ENCODE measurements at places on chromosomes 4 and X.

- no peak for DNase-seq
Measured at GRCh38 chr4:23877758-23878229, 12.1 kb downstream of the PPARGC1A start.

GRCh38 chr4:31657859-31658570 is 937.8 kb downstream of the PCDH7 start:
- no peak for DNase-seq

DNA sequence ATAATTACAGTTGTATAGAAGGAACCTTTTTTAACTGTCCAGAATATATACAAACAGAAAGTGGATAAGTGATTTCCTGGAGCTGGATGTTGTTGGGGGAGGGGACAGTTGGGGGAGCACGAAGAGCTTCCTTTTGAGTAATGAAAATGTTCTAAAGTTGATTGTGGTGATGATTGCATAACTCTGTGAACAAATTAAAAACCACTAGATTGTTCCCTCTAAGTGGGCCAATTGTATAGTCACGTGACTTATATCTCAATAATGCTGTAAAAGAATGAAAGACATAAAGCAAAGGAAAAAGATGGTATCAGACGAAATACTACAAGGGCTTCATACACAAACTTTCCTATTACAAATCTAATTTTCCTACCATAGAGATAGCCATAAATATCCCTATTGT is 2.7 kb downstream of the CT55 start:
- no peak for DNase-seq

- DNase-seq, result no peak
Measured at GRCh38 chr4:132396636-132397035, 752.5 kb upstream of the PCDH10 start.

GRCh38 chr4:171067422-171067821 is 745.8 kb upstream of the GALNTL6 start:
- no peak for DNase-seq

DNA sequence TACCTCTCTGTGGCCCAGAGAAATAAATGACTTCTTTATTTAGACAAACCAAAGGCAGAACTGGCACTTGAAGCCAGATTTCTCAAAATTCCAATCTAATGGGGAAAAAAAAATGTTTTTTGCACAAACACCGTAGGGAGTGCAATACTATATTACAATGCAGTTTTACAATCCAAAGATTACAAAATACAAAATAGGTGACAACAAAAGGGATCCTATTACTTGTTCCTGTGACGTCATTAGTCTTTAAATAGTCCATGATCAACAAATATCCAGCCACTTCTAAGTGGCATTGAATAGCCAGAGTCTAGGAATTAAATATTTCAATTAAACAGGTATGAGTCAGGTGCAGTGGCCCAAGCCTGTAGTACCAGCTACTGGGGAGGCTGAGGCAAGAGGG is 3.0 kb upstream of the APBB2 start:
- no peak for DNase-seq

GRCh38 chr4:177356206-177356605 is 46.5 kb downstream of the NEIL3 start:
- DNase-seq, result no peak

GRCh38 chrX:38718311-38718710 is 82.9 kb upstream of the MID1IP1 start:
- DNase-seq, result no peak

DNA sequence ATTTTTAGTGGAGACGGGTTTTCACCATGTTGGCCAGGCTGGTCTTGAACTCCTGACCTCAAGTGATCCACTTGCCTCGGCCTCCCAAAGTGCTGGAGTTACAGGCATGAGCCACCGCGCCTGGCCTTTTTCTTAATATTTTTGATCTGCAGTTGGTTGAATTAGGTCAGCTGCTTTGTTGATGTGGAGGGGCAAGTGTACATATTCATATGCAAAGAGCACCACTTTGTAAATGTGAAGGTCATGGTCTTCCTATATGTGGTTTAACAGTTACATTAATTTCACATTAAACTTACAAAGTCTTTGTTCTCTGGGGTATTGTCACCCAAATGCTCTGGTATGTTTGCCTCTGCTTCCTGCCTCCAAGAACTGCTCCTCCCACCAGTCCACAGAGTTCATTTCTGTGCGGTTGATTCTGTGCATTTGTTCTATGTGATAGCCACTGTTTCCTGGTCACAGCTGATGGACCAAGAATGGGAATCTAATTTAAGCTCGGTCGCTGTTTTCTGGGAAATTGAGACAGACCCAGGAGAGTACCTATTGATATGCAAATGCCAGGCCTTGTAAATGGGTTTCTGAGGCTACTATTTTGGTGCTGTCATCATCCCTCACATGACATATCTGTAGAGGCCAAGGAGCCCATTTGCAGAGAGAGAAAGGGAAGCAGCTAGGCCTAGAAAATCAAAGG is 26.9 kb upstream of the HPSE start:
- DNase-seq, result no peak

DNA sequence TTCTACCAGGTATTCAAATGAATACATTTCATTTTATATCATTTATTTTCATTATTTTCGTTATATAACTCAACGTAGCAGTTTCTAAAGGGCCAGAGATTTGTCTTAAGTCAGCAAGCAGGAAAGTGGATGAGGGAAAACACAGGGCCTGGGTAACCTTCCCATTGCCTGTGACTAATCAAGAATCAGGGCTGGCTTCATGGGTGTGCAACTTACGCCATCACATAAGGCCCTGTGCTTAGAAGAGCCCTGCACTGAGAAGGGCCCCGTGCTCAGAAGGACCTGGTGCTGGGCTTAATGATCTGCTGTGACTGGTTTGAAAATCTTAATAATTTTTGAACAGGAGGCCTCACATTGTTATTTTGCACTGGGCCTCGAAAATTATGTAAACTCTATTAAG is 65.4 kb upstream of the FAM9C start:
- DNase-seq, result no peak

- DNase-seq, result no peak
Measured at GRCh38 chrX:314049-314448, 4.5 kb downstream of the GTPBP6 start.

GRCh38 chrX:57155171-57155570 is 18.0 kb upstream of the SPIN2A start:
- DNase-seq, result no peak

DNA sequence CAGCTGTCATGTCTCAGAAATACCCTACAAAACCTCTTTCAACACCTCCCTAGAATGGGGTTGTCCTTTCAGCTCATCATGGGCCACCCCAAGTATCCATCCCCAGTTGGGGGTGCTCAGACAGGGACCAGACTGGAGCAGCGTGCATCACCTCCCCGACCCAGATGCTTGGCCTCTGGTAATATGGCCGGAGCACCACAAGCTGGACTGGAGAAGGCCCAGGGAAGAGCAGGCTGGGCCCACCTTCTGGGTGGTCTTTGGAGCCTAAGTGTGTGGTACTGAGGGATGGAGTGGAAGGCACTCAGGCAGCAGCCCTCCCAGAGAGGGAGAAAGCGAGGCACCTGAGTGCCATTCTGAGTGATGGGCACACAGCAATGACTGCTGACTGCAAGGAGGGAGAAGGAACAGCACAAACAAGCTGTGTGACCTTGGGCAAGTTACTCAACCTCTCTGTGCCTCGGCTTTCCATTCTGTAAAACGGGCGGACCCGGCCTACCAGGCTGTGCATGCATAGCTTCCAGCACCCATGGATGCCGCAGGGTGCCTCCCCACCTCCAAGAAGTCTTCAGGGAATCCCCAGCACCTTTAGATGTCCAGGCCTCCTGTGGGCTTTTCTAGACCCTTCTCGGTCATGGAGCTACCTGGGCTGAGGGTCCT is 228.2 kb downstream of the AFAP1 start:
- no peak for DNase-seq

DNA sequence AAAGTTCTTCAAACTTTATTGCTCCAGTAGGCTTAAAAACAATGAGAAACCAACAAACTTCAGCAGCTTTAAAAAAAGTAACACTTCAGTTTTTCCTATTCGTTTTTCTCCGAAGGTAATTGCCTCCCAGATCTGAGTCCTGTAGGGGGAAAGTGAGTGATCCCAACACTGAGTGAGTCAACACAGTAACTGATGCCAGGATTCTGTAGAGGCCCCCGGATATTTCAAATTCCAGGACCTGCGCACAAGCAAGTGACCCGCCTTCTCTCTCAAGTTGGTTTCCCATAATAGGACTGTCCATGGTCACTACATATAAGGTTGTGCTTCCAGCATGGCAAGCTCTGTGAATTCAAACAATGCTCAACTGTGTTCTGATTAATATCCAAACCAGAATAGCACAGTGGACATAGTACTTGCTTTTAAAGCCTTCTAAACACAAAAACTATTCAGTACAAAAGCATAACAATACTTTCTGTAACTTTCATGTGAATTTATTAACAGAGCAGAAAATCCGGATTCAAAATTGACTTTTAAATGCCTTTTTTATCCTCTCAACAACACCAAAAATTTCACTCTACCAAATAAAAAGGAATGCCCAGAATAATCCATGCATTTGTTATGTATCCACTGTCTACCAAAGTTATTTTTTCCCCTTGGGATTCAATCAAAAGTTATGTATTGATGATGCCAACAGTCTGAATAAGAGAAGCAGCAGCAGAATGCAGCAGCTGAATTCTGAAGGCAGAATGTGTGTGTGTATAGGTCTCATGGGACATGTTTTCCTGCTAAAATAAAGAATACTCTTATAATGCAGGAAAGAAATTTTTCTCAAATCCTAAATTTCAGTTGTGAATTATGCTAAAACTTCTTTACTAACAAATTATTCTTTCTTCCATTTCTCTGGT is at the start of gene DMD:
Gene DMD (minus strand): TSS at position 194 of the 905 bp plus-strand sequence. CDS start 237 bp downstream, outside the sequence.
- no peak for DNase-seq

DNA sequence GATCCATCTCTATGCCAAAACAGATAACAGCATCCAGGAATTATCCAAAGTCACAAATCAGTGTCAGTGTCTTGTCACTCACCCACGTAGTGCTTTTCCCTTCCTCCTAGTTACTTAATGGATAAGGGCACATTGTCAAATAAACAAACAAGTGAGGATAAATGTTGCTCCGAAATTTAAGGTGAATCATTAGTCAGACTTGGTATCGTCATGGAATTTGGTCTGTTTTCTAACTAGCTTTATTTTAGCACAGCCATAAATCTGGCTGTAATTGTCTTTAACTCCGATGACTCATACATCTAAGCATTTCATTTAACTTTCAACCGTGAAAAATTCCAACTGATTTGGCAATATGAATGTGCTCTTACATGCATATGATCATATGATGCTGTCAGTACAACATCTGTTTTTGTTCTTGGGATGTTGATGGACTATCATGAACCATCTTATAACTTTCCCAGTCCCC is 83.3 kb downstream of the SNCA start:
- DNase-seq, result no peak

GRCh38 chr4:16278178-16278577 is 51.9 kb upstream of the TAPT1 start:
- no peak for DNase-seq

GRCh38 chr4:153564630-153565525 is 98.7 kb downstream of the TMEM131L start:
- no peak for DNase-seq

DNA sequence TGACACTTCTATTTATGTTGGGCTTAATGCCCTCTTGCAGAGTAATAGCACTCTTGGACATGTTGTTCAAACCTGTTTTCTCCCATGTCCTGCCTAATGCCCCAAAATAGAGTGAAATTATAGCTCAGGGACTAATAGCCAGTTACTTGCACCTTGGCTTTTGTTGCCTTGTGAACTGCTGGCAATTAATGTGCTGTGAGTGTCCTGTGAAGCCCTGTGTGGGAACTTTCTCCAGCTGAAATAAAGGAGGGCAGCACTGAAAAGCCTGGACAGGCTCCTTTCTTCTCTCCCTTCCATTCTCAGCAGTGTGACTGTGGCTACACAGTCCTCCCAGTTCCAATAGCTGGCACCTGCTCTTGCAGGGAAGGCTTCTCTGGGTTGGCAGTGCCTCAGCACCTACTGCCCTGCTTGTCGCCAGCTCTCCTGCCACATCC is 72.4 kb downstream of the DCLK2 start:
- DNase-seq, result no peak

DNA sequence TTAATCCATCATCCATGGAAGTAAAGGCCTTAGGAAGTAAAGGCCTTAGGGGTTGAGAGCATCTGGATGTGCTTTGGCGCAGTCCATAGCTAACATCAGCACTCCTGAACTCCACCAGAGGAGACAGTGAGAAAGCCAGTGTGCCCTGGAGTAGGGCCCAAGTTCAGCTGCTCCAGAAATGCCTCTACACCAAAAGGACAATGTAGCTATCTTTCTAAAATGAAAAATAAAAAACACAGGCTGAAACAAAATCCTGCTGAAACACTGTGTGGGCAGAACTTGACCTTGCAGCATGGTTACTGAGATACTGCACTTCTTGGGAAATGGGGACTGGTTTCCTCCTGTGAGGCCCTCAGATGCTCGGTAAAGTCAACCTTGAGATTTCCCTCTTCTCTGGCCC is 29.3 kb downstream of the SH3RF1 start:
- DNase-seq, result no peak

DNA sequence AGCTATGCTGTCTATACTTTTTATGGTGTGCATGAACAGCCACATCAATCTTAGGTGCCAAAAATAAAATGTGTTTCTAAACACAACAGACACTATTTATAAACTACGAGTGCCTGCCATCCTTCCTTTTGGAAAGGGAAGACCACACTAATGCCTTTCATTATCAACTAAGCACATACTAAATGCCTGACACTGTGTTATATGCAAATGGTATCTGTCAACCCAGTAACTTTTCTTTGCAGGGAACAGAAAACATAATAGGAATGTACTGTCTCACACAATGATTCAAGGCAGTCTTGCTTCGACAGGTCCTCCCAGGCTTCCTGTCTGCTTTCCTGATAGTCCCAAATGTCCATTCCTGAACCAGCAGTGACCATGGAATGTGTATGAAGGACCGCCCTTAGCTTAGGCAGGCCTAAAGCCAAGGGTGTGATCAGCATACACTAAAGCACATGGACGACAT is 43.8 kb downstream of the ADGRA3 start:
- DNase-seq, result no peak

GRCh38 chr4:56374956-56375355 is 12.3 kb downstream of the AASDH start:
- no peak for DNase-seq

- DNase-seq, result no peak
Measured at GRCh38 chr4:137681081-137681480, 148.8 kb upstream of the PCDH18 start.

GRCh38 chrX:153688071-153688470 is 345 bp downstream of the SLC6A8 start:
- no peak for DNase-seq

- DNase-seq, result no peak
Measured at GRCh38 chr4:6701371-6701770, 7.7 kb downstream of the S100P start.

DNA sequence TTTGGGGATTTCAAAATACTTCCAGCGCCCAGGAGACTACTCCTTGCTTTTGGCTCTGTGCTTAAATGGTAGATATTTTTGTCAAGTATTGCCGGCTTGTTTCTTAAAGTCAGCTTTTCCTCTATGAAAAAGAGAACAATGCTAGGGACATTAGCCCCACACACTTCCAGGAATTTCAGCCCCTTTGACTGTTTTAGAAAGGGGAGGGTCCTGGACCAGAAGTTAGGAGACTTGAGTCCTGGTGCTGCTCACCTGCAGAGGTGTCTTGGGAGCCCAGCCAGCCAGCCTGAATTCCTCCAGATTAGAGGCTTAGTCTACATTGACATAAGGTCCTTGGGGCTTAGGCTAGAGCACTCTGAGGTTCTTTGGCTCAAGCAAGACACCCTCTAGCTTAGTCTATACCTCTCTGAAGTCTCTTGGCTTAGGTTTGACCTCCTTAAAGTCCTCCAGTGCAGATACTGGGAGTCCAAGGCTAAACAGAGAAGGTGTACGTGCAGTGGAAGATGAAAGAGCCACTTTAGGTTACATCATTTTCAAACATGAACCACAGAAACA is 1.6 kb upstream of the SETD7 start:
- DNase-seq, result no peak

GRCh38 chr4:86961605-86962295 is 26.9 kb downstream of the AFF1 start:
- peak; percentile 36 for DNase-seq

All from GM18507 (cell line).